ENCODE measurements at places on chromosomes 12 and 14. TPM values are rescaled to one million over a fixed set of nuclear protein-coding genes. Genes with fewer than 3 reads are reported as not detected.

Gene TMTC1
- total RNA-seq: 25.3 TPM

- H3K4me1 ChIP-seq: peaks cover 39% of the 10 kb centered on the region
- peak; percentile 36 for DNase-seq
- no peaks in the 10 kb centered on the region for H3K36me3 ChIP-seq
- H3K4me3 ChIP-seq: peak overlapping the region; percentile 86
- peak overlapping the region; percentile 93 for H3K27ac ChIP-seq
- H3K27me3 ChIP-seq: no peaks in the 10 kb centered on the region
Measured at GRCh38 chr14:32078858-32079216, 1.7 kb downstream of the ARHGAP5 start.

Gene TAS2R20
- 1.8 TPM for total RNA-seq

Gene HOXC9
- 2.5 TPM for total RNA-seq

GRCh38 chr12:114858388-114859146 is 174.6 kb upstream of the TBX3 start:
- no peaks in the 10 kb centered on the region for H3K36me3 ChIP-seq
- no peak overlapping the region for H3K4me3 ChIP-seq
- no peak for DNase-seq
- H3K27ac ChIP-seq: no peak overlapping the region
- H3K27me3 ChIP-seq: no peaks in the 10 kb centered on the region

DNA sequence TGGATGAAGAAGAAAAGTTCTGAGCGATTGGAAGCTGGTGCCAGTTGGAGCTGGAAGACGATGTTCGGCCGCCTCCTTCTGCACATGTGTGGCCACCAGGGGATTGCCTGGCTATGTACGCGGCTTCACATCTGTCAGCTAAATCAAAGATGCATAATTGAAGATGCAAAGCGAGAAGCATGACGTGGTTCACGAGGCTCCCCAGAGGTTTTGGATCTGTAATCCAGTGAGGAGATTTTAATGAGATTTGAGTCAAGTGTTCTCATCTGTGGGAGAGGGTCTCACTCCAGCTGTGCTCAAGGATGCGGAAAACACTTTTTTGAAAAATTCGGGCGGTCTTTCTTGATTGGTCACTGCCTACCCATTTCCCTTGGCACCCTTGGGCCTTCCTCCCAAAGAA is 94.6 kb downstream of the PAX9 start:
- no peak overlapping the region for H3K4me3 ChIP-seq
- no peak for DNase-seq
- no peak overlapping the region for H3K27ac ChIP-seq

DNA sequence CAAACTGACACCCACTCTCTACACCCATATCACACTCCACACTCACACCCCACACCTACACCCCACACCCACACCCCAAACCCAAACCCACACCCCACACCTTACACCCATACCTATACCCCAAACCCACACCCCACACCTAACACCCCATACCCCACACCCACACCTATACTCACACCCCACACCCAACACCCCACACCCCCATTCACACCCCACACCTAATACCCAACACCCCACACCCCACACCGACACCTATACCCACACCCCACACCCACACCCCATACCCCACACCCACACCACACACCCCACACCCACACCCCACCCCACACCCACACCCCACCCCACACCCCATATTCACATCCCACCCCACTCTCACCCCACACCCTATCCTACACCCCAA is 38.5 kb downstream of the TMEM120B start:
- DNase-seq: no peak
- peaks cover 12% of the 10 kb centered on the region for H3K4me1 ChIP-seq

Gene CCDC38
- total RNA-seq: under 0.01 TPM

DNA sequence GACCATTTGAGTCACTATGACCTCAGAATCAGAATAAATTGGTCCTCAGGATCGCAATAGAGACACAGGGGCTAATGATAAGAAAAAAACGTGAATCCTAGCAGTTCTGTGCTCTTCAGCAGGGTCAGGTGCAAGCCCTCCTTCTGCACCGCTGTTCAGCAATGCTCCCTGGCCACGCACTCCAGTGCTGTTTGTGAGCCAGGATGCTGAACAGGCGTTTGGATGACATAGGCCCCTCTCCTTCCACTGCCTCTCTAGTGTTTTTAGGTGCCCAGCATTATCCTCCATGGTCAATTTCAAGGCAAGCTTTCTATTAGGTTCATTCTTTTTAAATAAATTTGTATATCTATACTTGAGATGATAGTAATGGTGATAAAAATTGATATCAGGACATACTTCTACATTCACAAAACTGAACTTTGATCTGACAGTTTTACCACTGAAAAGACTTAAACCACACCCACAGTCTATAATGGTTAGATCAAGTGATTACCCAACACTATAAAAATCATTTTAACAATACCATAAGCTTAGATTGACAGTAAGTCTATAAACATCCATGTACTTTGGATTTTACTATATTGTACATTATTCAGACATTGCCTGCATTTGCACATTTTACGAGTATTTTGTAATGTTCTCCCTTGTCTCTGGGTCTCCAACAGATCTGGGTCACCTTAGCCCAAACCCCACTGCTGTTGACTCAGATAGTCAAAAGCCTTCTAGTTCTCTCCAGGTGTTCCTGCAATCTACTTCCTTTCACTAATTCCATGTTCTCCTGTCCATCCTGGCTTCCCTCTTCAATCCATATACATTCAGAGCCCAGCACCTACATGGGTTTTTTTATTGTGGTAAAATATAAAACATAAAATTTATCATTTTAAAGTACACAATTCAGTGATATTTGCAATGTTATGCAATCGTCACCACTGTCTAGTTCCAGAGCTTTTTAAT is 114.9 kb upstream of the COCH start:
- no peak overlapping the region for H3K4me3 ChIP-seq
- H3K27ac ChIP-seq: no peak overlapping the region
- peaks cover 8% of the 10 kb centered on the region for H3K27me3 ChIP-seq
- no peaks in the 10 kb centered on the region for H3K4me1 ChIP-seq
- no peaks in the 10 kb centered on the region for H3K36me3 ChIP-seq

Measured in GM23248 (cell line).